ENCODE measurements at places on chromosomes 5 and 9.
A peak's percentile ranks its signal among the peaks of the same experiment; 100 is the strongest.

- no peak for DNase-seq
These were observed 8.1 kb downstream of the BRD9 start for GRCh38 chr5:884345-885126.

- no peak for DNase-seq
These were observed 49.8 kb downstream of the SGCD start for GRCh38 chr5:156376751-156377150.

DNA sequence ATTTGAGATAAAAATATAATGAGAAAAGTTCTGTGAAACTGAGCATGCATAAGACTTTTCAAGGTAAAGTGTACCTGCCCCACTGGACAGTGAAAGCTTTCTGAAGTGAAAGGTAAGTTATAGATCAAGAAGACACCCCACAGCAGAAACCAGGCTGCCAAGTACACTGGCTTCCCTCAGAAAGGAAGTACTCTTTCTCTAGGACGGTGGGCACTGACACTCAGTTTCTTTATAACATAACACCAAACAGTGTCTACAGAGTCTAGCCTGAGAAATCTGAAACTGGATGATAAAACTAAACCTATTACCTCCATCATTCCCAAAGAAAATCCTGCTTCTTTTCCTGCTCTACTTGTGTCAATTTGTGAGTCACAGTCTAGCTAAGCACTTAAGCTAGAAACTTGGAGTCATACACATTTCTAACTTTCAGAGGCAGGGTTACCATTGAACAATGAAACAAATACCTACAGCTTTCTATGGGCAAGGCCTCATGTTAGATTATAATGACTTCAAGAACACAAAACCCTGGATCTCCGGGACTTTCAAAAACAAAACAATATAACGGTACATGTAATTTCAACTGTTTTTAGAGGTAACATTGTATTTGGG lies 136.7 kb downstream of the CPLANE1 start:
- no peak for DNase-seq

DNA sequence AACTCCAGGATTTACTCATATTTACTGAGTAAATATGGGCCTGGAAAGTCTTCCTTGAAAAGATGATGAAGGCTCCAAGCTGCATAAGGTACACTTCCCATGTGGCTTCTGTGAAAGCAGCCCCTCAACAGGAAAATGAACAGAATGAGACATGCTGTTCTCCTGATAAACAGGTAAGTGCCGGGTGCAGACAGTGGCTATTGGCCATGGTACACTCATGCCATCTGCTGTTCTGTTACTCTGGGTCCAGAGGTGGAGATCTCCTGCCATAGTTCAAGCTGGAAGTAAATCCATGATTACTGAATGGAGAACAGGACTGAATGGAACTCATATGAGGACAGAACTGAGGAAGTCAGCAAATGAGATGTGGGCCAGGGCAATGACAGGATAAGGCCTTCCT lies 103.6 kb downstream of the SLIT3 start:
- no peak for DNase-seq

DNA sequence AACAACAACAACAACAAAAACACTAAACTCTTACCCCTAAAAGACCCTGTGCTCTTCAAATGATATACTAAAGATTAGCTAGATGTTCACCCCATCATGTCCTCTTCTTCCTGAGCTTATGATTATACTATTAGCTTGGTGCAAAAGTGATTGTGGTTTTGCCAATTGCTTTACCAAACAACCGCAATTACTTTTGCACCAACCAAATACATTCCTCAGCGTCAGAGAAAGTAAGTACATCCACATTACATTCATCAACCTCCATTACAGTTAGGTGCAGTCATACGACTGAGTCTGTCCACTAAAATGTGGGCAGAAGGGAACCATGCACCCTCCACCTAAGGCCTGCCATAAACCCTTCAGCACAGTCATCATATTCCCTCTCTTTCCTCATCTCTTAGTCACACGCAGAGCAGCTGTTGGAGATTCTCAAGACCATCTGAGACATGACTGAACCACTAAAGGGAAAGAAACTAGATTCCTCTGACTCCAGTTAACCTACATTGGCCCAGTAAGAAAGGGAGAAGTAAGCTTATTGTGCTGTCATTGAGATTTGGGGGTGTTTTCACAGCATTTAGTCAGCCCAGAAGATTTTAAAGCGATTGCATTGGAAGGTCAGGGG lies 181.6 kb upstream of the TLE4 start:
- no peak for DNase-seq

DNA sequence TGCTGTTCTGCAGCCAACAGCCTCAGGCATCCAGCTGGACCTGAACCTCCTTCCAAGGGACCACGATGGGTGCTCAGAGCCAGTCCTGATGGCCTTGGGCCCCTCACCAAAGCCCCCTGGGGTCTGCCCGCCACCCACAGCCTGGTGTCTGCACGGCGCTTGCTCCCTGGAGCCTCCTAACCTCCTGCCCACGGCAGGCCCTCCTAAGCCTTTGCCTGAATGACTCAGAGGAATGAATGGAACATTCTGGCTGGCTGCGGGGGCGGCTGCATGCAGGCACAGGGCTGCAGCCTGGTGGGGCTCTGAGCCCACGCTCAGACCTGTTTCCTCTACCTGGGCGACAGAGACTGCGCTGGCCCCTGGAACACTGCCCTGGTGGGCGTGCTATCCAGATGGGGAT lies 6.9 kb downstream of the SOHLH1 start:
- no peak for DNase-seq

- DNase-seq, result no peak
These were observed 13.1 kb downstream of the NACC2 start for GRCh38 chr9:136081826-136082495.

DNA sequence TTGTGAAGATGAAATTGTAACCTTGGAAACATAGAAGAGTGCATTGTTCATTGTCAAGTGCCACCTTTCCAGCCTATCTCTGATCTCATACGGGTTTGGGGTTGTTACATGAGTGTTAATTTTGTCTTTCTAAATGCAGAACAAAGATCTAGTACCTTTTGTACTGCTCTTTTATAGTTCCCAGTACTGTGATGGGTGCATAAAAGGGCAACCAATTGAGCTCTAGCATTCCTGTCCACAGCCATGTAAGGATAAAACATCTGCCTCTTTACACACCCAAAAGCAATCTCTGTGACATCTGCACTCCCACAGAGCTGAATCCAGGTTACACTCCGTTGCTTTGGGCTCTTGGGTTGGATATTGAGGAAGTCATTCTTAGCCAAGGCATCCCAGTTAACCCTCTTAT lies 255.2 kb downstream of the SGCD start:
- DNase-seq, result no peak

DNA sequence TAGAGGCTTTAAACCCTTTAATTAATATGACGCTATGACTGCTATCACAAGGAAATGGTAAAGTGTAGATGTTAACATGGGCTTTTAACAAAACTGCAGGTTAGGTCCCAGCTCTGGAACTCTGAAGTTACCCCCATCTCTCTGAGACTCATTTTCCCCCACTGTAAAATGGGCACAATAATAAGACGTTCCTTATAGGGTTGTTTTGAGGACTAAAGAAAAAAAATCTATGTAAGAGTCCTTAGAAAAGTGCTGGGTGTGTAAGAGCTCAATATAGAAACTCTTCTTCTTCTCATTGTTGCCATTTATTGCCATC lies 45.8 kb upstream of the STK32A start:
- DNase-seq, result no peak

- no peak for DNase-seq
These were observed 8.7 kb upstream of the TRPC7 start for GRCh38 chr5:136374003-136374402.

- no peak for DNase-seq
These were observed 37.2 kb upstream of the COL15A1 start for GRCh38 chr9:98906273-98907040.

DNA sequence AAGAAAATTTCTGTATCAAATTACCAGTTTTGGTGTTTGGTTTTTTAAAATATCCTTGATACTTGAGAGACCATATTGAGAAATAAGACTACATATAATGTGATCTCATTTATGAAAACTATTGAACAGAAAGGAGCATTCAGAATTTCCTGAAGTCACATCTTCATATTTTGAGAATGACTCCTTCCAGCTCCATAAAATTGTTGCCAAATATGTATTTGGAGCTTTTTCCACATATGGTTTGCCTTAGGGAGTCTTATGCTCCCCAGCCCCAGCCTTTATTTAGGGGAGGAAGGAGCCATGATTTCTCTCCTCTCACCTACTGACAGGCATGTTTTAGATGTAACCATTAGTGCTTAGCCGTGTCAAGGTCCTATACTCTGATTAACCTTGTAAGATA lies 51.1 kb downstream of the GCNT1 start:
- DNase-seq, result no peak

DNA sequence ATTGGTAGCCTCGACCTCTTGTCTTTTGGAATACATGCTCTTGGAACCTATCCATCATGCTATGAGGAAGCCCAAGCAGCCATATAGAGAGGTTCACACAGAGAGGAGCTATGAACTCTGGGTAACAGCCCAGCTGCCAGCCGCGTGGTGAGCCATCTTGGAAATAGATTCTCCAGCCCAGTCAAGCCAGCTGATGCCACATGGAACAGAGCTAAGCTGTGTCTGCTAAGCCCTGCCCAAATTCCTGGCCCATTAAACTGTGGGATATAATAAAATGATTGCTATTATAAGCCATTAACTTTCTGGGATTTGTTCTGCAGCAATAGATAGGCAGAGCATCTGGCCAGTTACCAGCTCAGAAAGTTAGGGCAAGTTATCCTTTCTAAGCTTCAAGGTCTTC lies 4.9 kb upstream of the PRUNE2 start:
- DNase-seq, result no peak

DNA sequence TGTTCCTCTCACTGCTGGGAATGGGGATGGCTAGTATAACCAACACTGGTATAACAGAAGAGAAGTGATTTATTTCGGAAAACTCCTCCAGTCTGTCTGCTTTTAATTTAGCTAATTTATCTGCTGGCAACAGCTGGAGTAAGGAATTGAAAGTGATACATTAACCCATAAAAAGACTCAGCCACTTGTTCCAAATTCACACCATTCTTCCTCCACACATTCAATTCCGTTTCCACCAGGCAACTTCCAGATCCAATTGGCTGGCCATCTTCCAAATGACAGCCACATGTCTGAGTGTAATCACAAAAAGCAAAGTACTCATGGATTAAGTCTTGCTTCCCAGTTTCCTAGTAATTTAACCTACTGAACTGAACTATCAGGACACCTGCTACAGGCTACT lies 77.1 kb upstream of the RETREG1 start:
- no peak for DNase-seq

- DNase-seq, result peak; percentile 20
These were observed 33.5 kb downstream of the SPEF2 start for GRCh38 chr5:35651002-35651756.

- peak; percentile 60 for DNase-seq
These were observed 182.4 kb upstream of the OTULINL start for GRCh38 chr5:14399054-14399692.

DNA sequence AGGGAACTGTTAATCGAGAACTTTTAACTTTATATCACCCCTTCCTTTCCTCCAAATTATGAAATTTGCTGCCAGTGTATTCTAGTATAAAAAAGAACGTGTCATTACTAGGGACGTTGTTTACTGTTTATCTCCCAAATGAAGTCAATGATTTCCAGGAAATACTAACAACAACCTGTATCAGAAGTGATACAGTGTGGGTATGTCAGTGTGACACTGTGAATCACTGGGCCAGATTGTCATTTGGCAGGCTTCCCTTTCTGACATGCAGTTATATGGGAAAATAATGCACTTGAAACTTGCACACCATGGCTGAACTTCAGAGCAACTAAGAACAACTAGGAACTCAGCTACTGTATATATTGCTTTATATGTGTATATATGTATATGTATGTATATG lies 12.6 kb downstream of the ZNF462 start:
- DNase-seq, result no peak

GRCh38 chr5:14574891-14575508 lies 6.6 kb upstream of the OTULINL start:
- DNase-seq, result no peak

GRCh38 chr5:173839117-173839713 lies 48.9 kb upstream of the CPEB4 start:
- no peak for DNase-seq

- no peak for DNase-seq
These were observed 30.5 kb downstream of the RXRA start for GRCh38 chr9:134356496-134357470.

GRCh38 chr9:21919377-21920362 lies 74.5 kb downstream of the CDKN2A start:
- DNase-seq, result peak; percentile 68

DNA sequence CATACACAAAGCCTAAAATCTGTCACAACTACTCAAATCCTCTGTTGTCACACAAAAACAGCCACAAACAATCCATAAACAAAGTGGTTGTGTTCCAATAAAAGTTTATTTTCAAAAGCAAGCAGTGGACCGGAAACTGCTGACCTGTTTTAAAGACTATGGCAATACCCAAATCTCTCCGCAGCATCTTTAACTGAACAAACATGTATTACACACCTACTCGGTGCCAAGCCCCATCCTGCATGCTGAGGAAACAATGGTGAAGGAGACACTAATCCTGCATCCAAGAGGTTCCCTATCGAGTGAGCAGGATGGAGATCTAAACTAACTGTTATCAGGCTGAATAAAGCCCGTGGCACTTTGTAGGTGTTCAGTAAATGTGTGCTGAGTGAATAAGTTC lies 11.2 kb downstream of the CDK5RAP2 start:
- no peak for DNase-seq

DNA sequence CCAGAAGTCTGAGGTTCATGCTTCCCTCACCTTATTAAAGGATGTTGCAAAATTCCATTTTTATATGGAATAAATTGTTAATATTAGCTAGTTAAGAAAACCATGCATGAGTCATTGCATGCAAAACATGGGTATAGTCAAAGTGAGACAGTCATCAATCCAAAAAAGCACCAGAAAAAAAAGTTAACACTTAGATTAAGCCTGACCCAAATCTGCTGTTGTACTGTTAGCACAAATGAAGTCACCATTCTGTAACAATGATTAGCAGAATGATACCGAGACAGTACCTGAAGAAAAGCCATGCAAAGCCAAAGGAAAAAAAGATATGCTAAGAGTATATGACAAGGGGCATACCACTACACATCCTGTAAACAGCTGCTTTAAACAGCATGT lies 49.5 kb downstream of the PKD2L2 start:
- no peak for DNase-seq

GRCh38 chr9:107351382-107352045 lies 68.4 kb downstream of the RAD23B start:
- no peak for DNase-seq

DNA sequence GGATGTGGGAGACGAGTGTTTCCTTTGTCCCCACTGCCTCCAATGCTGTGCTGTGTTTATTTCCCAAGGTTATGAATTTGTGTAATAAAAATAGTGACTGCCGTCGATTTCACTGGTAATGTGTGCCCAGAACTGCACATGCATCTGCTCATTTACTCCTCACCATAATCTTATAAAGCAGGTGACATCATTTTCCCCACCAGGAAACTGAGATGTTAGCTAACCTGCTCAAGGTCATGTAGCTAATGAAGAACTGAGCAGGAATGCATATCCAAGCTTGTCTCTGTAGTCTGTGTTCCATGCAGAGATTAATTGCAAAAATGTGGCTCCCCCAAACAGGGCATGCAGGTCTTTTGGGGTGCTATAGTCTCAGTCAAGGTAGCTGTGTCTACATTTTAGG lies 224.4 kb downstream of the TENT4A start:
- no peak for DNase-seq

- no peak for DNase-seq
These were observed 22.8 kb downstream of the PTTG1 start for GRCh38 chr5:160444407-160444806.
